ENCODE measurements at places on chromosomes 5 and 9.

GRCh38 chr5:135076051-135076491 lies 42.0 kb upstream of the PITX1 start:
- DNase-seq, result peak; percentile 57

DNA sequence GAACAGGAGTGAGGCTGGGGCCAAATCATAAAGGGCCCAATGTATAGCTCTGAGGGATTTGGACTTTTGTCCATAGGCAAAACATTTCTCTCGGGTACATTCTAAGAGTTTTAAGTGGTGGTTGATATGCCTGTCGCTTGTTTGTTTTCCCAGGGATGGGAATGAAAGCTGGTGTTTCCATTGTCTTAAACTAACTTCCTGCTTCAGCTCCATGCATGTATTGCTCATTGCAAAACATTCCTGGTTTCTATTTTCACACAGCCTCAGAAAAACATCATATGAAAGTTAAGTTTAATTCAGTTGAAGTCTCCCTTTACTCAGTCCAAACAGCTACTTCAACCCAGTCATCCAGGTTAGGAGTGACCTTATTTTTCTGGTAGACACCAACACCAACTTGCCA lies 235.0 kb downstream of the ACTL7B start:
- no peak for DNase-seq

GRCh38 chr5:105807290-105807689 lies 1863.4 kb downstream of the EFNA5 start:
- no peak for DNase-seq

- DNase-seq, result peak; percentile 15
Measured at GRCh38 chr5:7763621-7764072, 87.3 kb downstream of the CFAP90 start.

DNA sequence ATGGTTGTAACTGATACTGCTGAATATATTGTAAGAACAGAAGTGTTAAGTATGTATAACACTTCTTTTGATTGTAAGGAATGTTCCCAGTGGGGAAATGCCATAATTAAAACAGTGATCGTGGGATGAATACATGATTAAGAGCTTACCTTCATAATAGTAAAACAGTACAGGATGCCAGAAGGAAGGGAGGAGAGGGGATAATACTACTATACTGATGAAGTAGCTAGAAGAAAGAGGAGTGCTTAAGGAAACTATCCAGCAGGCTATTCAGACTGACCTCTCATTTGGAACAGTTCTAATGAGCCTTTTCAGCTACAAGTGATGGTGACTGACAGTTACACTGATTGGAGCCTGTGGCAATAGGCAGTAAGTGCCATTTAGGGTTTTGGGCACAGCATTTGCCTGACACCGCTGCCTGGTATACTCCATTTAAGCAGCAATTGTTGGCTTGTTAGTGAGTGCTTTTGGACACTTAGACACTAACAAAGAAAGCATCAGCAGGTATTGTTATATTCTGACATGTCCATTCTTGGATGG lies 33.8 kb upstream of the KDM4C start:
- DNase-seq, result no peak

- DNase-seq, result no peak
Measured at GRCh38 chr5:67732471-67732870, 483.1 kb upstream of the PIK3R1 start.

DNA sequence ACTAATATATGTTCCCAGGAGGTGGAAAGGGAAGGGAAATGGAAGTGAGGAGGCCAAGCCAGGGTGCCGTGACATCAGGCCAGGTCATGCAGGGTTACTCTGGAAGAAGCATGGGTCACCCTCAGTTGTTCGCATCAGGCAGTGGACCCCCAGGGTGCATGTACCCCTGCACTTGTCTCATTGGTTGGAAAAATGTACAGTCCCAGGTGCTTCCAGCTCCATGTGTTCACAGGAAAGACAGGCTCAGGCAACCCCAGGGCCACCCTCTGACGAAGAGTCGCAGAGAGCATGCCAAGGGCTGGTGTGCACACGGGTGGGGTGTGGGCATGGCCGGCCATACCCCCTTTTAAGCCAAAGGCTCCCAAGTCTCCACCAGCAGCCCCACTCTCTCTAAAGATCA lies 208.9 kb downstream of the AOPEP start:
- DNase-seq, result no peak

GRCh38 chr5:113124914-113125313 lies 148.3 kb downstream of the DCP2 start:
- DNase-seq, result no peak

DNA sequence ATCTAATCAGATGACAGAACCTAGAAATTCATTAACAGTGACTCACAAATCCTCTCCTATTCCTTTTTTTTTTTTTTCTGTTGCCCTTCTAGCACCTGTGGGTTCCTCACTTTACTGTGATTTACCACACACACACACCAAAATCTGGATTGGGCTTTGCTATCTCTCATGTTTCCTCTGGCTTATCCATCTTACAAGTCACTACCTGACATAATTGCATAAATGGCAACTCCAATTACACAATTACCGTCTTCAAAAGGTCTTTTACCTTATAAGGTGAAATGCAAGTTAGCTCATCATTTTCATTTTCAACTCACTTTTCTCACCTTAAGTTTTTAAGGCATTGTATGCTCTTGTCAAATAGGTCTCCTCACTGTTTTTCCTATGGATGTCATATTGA lies 426.3 kb upstream of the MEF2C start:
- no peak for DNase-seq

DNA sequence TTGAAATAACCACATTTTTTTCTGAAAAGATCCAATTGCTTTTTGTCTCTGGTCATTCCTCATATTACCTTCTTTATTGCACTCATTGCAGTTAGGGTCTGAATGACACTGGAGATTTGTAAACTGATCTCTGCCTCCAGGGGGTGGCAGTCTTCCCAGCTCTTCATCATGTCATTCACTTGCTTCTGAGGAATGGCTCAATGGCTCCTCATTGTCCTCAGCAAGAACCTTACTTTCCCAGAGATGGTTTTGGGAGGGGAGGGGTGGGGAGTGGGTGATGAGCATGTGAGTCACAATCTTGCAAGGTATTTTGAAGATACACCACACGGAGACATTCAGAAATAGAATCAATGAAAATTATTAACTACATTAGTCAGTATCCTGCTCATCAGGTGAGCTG lies 159.8 kb upstream of the GAS1 start:
- DNase-seq, result no peak

GRCh38 chr9:38171926-38172325 lies 102.9 kb upstream of the SHB start:
- no peak for DNase-seq

GRCh38 chr5:147927901-147928300 lies 21.6 kb upstream of the C5orf46 start:
- DNase-seq, result no peak

- DNase-seq, result no peak
Measured at GRCh38 chr9:20302197-20302596, 320.1 kb downstream of the MLLT3 start.

DNA sequence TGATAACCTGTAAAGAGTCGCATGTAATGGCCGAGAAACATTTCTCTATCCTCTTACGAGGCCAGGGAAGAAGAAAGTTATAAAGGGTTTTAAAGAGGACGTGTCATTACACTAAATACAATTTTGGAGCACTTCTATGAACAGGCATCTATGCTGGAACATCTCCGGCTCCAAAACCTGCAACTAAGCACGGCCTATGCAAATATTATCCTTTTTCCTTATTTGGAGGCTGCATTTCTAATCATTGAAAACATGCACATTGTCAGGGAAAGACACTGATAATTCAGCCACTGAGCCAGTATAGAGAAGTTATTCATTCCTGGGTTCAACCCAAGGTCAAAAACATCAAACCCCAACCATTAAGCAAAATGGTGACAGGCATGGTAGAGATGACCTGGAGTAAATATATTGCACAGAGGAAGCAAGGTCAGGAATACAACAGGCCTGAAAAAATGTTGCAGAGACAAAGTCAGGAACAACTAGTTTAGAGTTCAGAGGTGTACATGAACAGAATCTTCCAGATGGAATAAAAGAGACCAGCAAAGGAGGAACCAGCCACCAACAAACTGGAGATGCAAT lies 674.1 kb downstream of the NR2F1-AS1 start:
- no peak for DNase-seq

- DNase-seq, result no peak
Measured at GRCh38 chr9:684941-685340, 156.6 kb upstream of the DMRT1 start.

All from prostate gland (tissue), 2 donors.